CD4-positive, alpha-beta T cell treated with Interleukin-17A for 1 hour (primary cell): ENCODE measurements at places on chromosomes 7 and 10.
A peak's percentile ranks its signal among the peaks of the same experiment; 100 is the strongest.

- no peak for DNase-seq
Measured at GRCh38 chr10:125708971-125709503, 10.5 kb upstream of the EDRF1 start.

DNA sequence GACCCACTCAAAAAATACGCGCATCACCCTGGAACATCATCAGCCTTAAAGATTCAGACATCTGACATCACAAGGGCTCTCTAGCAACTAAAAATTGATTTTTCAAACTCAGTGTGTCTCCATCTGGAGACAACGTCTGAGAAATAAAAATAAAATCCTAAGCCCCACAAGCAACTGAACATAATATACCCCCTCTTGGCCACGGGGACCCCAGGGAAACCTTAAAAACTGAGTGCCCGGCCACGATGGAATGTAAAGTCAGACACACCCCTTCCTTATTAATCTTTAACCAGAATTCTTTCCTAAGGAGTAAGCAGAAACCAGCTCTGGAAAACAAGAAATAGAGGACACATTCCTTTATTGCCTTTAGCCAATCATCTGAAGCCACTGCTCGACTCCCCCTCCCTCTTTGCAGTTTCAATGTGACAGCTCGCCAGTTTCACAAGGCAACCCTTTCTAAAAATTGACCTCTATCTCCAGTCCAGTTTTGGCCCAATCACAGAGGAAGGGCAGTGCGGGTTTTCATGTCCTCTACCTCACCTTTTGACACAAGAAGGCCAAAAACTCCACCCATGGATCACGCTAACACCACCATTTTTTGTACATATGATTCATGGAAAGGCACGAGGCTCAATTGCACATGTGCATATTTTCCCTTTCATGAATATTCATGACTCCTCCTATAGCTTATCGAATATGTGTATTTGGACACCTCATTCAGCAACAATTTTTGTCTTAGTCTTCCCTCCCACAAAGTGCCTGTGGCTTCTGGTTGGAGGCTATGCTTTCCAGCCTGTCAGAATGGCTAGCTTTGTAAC lies 24.2 kb downstream of the IFIT3 start:
- no peak for DNase-seq

DNA sequence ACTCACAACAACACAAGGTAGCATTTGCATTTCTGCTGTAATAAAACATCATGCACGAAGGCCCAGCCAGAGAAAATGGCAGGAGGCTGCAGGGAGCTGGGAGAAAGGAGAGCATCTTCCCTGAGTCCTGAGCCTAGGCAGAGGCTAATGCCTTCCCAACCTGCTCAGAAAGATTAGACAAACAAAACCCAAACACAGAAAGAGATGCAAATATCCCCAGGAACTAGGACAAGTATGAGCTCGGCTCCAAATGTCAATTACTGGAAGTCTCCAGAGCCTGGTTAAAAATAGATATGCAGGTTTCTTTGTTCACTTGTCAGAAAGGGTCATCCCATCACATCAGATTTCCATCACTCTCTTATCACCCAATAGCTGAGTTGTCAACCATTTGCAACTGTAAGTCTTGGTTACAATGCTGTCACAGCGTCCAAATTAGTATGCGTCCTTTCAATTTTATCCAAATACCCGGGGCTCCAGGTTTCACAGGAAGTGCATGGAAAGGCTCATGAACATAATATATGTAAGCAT lies 316.5 kb upstream of the CELF2 start:
- no peak for DNase-seq

GRCh38 chr7:66399566-66399965 lies 194.4 kb downstream of the TPST1 start:
- no peak for DNase-seq

- DNase-seq: peak; percentile 43
Measured at GRCh38 chr7:142806022-142806356, 35.2 kb downstream of the PRSS2 start.

DNA sequence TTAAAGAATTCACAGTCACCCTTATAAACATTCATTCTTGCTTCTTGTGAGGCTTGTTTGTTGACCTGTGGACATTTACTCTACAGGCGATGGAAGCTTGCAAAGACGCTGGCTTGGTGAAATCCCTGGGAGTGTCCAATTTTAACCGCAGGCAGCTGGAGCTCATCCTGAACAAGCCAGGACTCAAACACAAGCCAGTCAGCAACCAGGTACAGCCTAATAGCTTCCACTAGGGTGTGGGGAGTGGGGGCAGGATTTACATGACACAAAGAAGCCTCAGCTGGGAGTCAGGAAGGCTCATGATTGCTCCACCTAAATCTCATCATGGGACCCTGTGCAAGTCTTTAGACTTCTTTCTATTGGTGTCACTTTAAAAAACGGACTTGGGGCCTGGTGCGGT lies 29.0 kb downstream of the AKR1D1 start:
- DNase-seq: no peak

GRCh38 chr10:111725050-111725449 lies 458.5 kb downstream of the GPAM start:
- no peak for DNase-seq

DNA sequence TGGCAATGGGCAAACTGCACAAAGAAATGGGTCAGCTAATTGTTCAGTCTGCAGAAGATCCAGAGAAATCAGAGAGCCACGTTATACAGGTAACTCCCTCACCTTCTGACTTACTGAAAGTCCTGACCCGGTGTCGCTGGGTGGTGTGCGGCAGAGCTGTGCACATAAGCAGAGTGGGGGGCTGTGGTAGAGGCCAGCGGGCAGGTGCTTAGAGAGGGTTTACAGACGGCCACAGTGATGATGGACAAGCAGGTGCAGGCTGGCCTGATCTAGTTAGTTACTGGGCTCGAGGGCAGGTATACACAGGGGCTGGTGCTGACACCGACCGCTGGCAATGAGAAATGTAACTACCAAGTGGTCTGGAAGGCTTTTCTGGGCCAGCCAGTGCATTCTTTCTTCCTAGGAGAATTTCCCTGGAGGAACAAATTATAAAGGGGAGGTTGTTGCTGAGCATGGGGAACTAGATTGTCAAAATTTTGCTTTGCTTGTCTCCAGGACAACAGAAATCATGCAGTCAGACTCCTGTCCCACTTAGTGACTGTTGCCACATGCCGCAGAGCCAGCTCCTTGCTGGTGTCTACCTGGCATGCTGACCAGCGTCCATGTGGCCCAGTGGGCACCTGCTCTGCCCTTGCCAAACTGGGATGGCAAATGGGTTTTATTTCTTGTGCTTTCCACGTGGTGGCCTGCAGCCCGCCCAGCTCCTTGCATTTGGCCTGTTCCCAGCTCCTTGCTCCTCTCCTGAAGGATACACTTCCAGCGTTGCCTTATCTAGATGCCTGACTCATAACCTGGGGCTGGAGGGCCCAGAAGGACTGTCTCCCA lies 28.8 kb downstream of the DENND10 start:
- DNase-seq: no peak

- peak; percentile 90 for DNase-seq
Measured at GRCh38 chr7:6435486-6436384, 12.0 kb downstream of the DAGLB start.

DNA sequence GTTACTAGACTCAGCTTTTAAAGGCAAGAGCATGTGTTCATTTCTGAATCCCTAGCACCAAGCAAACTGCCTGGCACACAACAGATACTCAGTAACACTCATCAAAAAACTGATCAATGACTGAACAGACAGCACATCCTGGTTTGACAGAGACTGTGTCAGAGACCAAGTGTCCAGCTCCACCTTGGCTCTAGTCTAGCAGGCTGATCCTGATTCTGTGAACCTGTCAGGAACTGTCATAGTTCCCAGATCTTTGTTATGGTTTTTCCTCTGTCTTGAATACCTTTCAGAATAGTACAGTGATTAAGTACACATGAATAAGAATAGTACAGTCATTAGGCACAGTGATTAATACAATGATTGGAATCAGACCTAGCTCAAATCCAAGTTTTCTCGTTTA lies 53.0 kb downstream of the TPK1 start:
- DNase-seq: no peak

DNA sequence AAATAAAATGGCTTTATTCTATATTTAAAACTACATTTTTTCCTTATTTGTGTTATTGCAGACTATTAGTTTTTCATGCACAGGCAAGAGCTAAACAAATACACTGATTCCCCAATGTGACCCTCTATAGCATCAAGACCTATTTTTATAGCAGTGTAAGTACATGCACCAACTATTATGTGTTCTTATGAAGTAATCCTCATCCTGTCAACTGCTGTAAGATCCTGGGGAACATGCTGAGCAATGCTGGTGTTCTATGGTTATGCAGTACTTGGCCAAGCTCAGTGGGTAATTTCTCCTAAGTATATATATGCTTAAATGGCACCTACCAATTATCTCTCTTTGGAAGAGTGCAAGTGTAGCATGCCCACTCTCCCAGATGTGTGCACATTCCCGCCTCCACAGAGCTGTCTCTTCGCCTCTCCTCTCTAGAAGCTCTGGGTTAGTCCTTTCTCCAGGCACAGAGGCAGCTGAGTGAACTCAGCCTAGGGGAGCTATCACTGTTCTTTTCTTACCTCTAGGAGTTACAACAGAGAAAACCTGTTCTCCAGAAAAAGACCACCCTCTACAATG lies 428.8 kb downstream of the KCNMA1 start:
- DNase-seq: no peak

- no peak for DNase-seq
Measured at GRCh38 chr10:75612904-75613684, 181.7 kb downstream of the LRMDA start.

DNA sequence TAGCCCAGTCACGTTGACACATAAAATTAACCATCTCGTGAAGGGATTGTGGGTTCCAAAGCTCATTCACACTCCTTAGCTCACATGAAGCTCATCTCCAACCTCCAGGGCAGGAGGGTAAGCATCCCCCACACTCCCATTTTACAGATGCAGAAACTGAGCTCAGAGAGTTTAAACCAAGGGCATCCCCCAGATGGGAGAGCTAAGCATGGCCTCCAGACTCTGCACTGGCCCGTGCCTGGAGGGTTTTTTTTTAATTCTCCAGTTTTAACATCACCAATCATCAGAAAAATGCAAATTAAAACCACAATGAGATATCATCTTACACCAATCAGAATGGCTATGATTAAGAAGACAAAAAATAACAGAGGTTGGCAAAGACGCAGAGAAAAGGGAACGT lies 53.3 kb upstream of the TCF7L2 start:
- DNase-seq: no peak
